ENCODE measurements at places on chromosomes 2 and 18. TPM values are rescaled to one million over a fixed set of nuclear protein-coding genes. Genes with fewer than 3 reads are reported as not detected.

DNA sequence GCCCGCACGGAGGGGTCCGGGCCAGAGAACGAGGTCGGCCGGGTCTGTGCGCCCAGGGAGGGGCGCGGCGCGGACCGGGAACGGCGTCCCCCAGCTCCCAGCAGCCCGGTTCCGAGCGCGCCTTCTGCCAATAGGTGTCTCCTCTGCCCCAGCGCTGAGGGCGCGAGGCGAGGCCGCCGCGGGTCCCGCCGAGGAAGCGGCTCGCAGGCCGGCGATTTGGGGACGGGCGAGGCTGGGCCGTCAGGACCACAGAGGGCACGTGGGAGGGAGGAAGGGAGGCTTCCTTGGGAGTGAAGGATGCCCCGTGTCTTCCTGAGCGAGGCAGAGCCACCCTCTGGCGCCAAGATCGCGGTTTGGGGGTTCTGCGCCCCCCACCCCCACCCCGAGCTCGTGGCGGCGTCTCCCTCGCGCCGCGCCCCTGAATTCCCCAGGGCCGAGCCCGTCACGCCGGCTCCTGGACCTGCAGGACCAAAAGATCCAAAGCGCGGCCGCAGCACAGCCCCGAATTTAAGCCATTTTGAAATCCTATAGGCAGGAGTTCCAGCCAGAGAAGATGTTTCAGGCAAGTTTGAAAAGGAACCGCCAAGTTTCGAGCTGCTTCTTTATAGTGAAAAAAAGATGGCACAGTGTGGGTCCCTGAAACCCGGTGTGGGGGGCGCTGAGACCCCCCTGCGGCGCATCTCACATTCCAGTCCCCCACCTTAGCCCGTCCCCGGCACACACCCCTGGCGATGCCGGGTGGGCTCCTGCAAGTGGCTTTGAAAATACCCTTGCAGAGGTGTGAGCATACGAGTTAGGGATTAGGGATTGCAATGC, 909 bp downstream of the NFATC1 start:
- no peak for DNase-seq

DNA sequence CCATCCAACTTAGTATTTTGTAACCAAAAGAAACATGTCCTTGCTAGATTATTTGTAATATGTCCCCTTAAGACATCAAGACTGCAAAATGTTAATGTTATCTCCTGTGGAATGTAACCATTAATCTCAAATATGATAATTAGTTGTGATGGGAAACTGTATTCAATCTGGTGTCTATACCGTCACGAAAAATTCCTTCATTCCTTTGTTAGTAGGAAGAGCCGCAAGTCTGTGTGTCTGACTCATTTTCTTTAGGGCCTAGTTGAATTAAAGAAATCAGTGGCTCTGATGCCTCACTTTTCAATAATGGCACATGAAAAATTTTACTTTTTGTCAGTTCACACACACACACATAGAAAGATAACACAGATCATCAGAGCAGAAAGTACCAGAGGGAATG, 127.1 kb upstream of the CHAC2 start:
- no peak for DNase-seq

STON1 gene
- 2.8 TPM for total RNA-seq

CPLX4 gene
- not detected for total RNA-seq

All from naive thymus-derived CD8-positive, alpha-beta T cell (primary cell).